HuH-7.5 (cell line): ENCODE measurements at places on chromosomes 13 and 19.

- no peak for DNase-seq
Observed at GRCh38 chr13:28744091-28744536, 25.3 kb upstream of the SLC46A3 start.

GRCh38 chr19:40323705-40324104 lies 24.5 kb downstream of the C19orf47 start:
- DNase-seq: no peak

DNA sequence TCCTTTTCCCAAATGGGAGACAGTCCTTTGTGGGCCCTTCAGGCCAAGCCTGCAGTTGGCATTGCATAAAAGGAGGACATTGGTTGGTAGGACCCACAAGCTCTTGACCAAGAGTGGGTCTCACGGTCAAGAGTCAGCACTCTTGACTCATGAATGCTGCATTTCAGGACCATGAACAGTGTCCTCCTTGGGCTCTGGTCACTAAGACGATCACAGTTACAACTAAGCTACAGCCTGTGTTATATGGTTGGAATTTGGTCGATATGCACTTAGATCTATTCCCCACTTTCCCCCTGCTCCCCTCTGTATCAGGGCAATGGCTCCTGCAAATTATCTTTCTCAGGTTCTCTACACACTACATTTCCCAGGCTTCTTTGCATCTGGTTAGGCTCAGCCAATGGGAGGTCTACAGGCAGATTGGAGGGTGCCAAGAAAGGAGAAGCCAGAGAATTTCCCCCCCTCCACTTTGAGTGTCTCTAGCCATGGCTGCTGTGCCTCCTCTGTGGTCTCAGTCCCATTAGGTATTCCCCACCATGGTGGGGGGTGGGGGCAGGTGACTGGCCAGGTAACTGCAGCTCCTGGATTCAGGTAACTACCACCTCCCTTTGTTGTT lies 3.1 kb upstream of the OLFM2 start:
- DNase-seq: no peak

DNA sequence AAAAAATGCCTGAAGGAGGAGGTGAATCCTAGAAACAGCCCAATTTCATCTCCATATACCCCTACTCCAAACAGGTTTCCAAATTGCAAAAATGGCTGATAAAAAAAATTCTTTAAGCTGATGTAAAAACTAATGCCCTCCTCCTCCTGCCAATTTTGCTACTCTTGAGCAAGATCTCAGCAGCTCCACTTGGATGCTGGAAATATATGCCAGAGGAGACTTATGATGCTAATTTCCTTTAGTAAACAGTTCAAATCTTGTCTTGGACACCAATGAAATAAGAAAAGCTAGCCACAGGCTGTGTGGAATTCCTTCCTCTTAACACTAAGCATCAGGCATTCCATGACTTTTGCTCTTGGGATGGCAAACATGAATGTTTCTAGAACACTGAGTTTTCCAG lies 67.5 kb downstream of the INSR start:
- DNase-seq: no peak

GRCh38 chr13:73851104-73851503 lies 283.1 kb downstream of the KLF12 start:
- DNase-seq: no peak

- DNase-seq: no peak
Observed at GRCh38 chr19:46847528-46847927, 3.1 kb downstream of the AP2S1 start.

DNA sequence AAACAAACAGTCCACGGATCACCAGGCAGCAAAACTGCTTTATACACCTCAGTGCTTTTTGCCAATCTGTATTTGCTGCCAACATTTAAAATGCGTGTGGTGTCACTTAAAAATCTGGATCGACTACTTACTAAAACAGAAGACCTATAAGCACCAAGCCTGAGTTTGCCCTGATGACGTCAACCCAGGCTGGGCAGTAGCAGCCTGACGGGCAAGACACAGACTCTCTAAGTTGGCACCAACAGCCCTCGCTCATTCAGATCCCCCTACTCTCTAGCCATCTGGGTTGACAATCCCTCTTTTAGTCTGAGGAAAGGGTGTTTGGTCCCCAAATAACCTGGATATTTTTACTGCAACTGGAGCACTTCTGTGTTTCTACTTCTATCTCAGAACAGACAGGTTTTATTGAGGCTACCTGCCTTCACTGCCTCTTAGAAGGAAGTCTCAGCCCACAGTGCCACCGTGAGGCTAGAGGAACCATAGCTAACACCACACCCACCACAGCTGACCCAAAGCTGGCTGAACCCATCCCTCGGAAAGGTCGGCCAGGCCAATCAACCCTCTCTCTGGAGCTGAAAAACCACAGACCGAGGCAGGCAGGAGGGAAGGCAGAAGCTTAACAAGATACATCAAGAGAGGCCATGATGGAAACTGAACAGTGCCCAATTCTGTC lies 6.9 kb downstream of the SUGP2 start:
- DNase-seq: no peak

GRCh38 chr19:49680421-49681351 lies 3.6 kb downstream of the PRMT1 start:
- peak; percentile 98 for DNase-seq
